ENCODE measurements at places on chromosomes 6 and 20. TPM values are rescaled to one million over a fixed set of nuclear protein-coding genes. Genes with fewer than 3 reads are reported as not detected.

CEP57L1 gene
- 19.4 TPM for total RNA-seq

PAQR8 gene
- 21.1 TPM for total RNA-seq

HLA-C gene
- total RNA-seq = 531 TPM

BTBD3 gene
- total RNA-seq = 38.1 TPM

RAB32 gene
- total RNA-seq = 29.0 TPM

BPI gene
- not detected for total RNA-seq

CGA gene
- total RNA-seq = not detected

OLIG3 gene
- 0.23 TPM for total RNA-seq

NELFE gene
- 64.1 TPM for total RNA-seq

ERMARD gene
- 16.6 TPM for total RNA-seq

PPP1R11 gene
- total RNA-seq = 55.4 TPM

CAP2 gene
- total RNA-seq = 59.6 TPM

GRCh38 chr20:57991211-57991881 lies 237.1 kb downstream of the ANKRD60 start:
- ATAC-seq = peak; percentile 71
- peaks cover 3% of the 10 kb centered on the region for H3K4me1 ChIP-seq
- no peak overlapping the region for H3K4me3 ChIP-seq
- no peak overlapping the region for H3K27ac ChIP-seq
- H3K27me3 ChIP-seq = peaks cover 3% of the 10 kb centered on the region

GRCh38 chr6:132161283-132161682 lies 210.1 kb upstream of the CCN2 start:
- no peaks in the 10 kb centered on the region for H3K27me3 ChIP-seq

- no peak overlapping the region for H3K27ac ChIP-seq
- no peaks in the 10 kb centered on the region for H3K36me3 ChIP-seq
- no peak overlapping the region for H3K4me3 ChIP-seq
- H3K27me3 ChIP-seq = no peaks in the 10 kb centered on the region
- no peaks in the 10 kb centered on the region for H3K4me1 ChIP-seq
Observed at GRCh38 chr20:35125753-35126152, 21.4 kb downstream of the EDEM2 start.

- no peaks in the 10 kb centered on the region for H3K4me1 ChIP-seq
- H3K27me3 ChIP-seq = no peaks in the 10 kb centered on the region
- no peak overlapping the region for H3K4me3 ChIP-seq
- no peak overlapping the region for H3K27ac ChIP-seq
- no peak for ATAC-seq
Observed at GRCh38 chr20:17709361-17710293, 9.9 kb downstream of the BANF2 start.

GRCh38 chr6:78031228-78031627 lies 378.4 kb downstream of the MEI4 start:
- H3K27ac ChIP-seq = no peak overlapping the region
- no peak overlapping the region for H3K4me3 ChIP-seq
- no peaks in the 10 kb centered on the region for H3K27me3 ChIP-seq

DNA sequence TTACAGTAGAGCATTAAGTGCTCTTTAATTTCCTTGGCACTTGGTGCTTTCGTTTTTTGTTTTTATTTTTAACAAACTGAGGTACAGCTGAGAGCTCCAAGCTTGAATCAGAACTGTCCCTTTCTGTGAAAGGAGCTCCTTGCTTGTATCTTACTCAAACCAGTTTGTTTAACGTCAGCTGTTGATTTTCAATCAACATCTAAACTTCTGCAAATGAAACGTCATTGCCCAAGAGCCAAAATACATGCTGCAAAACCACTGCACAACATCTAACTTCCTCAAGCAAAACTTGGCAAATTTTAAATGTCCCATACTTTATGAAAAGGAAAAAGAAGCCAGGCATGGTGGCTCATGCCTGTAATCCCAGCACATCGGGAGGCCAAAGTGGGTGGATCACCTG lies 15.2 kb downstream of the VNN2 start:
- H3K27ac ChIP-seq = no peak overlapping the region
- no peak overlapping the region for H3K4me3 ChIP-seq
- H3K4me1 ChIP-seq = no peaks in the 10 kb centered on the region
- ATAC-seq = peak; percentile 41

GRCh38 chr6:133958791-133959190 lies 5.8 kb downstream of the TBPL1 start:
- ATAC-seq = no peak
- H3K27ac ChIP-seq = no peak overlapping the region
- H3K4me3 ChIP-seq = no peak overlapping the region
- H3K27me3 ChIP-seq = no peaks in the 10 kb centered on the region
- peaks cover 46% of the 10 kb centered on the region for H3K4me1 ChIP-seq
- H3K36me3 ChIP-seq = no peaks in the 10 kb centered on the region

DNA sequence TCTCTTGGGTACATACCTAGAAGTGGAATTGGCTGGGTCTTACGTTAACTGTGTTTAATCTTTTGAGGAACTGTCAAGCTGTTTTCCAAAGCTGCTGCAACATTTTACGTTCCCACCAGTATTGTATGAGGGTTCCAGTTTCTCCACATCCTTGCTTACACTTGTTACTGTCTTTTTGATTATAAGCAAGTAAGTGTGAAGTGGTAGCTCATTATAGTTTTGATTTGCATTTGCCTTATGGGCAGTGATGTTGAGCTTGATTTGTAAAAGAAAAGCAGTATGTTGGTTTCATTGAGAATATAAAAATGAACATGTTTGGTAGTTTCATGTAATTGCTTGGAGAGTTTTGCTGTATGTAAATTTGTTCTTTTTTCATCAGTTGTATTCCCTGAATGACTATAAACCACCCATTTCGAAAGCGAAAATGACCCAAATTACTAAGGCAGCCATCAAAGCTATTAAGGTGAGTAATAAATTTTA lies 40.4 kb downstream of the SCAF8 start:
- H3K4me1 ChIP-seq = no peaks in the 10 kb centered on the region
- H3K27ac ChIP-seq = no peak overlapping the region
- H3K27me3 ChIP-seq = no peaks in the 10 kb centered on the region
- peaks cover 4% of the 10 kb centered on the region for H3K36me3 ChIP-seq
- ATAC-seq = no peak
- H3K4me3 ChIP-seq = no peak overlapping the region

DNA sequence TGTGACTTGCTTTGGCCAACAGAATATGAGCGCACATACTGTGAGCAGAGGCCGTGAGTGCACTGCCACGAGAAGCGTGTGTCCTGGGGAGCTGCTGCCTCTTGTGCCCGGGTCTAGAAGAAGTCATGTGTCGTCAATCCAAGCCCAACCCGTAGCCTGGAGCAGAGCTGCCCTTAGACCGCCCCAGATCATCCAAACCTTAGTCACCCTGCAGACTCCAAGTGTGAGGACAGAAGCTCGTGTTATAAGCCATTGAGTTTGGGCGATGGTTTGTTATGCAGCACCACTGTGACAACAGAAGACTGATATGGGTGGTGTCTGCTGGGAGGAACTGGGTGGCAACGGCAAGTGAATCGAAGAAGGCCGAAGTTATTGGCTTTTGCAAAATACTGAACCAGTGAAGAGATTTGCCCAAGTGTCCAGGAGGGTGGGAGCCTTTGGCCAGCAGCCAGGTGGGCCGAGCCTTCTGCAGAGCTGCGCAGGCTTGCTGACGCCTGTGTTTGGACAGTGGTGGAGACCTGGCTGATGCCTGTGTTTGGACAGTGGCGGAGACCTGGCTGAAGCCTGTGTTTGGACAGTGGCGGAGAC lies 101.3 kb upstream of the SULF2 start:
- no peak for ATAC-seq
- H3K27me3 ChIP-seq = no peaks in the 10 kb centered on the region
- no peak overlapping the region for H3K27ac ChIP-seq
- H3K4me1 ChIP-seq = no peaks in the 10 kb centered on the region
- H3K4me3 ChIP-seq = no peak overlapping the region

- H3K4me1 ChIP-seq = no peaks in the 10 kb centered on the region
- no peak overlapping the region for H3K4me3 ChIP-seq
- peak; percentile 48 for ATAC-seq
- no peak overlapping the region for H3K27ac ChIP-seq
- H3K36me3 ChIP-seq = peaks cover 6% of the 10 kb centered on the region
Observed at GRCh38 chr20:35791821-35792220, 20.0 kb downstream of the PHF20 start.

DNA sequence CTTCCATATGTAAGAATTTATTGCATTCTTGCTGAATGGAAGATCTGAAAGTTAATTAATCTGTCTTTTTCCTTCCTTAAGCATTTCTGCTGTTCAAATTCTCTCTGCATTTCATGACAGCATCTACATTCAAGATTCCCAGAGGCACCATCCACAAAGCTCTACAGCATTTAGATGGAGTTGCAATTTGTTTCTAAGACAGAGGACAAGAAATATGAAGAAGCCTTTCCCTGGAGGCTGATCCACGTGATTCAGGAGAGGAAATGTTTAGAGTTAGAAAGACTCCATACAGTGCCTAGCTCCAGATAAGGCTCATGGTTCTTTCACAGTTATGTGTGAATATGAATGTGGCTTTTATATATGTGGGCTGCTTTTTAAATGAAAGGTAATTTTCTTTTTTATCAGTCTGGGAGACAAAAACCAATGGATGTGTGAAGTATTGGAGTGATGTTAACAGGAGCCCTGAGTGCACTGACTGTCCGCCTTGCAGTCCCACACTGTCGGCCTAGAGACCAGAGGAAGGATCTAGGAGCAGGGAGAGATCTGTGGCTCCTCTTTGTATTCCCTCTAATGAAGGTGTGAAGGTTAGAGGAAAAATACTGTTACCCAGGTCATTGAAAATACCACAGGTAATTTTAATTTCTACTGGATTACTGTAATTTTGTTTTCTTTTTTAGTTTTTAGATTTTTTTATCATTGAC lies 686.6 kb upstream of the GJE1 start:
- no peak overlapping the region for H3K4me3 ChIP-seq
- H3K27ac ChIP-seq = no peak overlapping the region
- no peak for ATAC-seq
- no peaks in the 10 kb centered on the region for H3K4me1 ChIP-seq

DNA sequence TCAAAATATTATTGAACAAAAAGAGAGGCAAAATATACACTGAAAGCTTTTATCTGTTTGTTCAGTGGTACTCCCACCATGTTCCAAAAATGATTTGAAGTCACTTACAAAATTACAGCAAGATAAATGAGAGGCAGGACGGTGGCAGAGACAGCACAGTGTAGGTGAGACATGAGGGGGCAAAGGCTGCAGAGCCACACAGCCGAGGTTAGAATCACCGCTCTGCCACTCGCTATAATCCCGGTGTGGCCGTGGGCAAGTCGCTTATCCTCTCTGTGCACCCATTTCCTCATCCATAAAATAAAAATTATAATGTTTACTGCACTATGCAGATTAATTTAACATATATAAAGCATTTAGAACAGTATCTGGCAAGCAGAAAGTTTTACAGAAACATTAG lies 140.1 kb upstream of the BEND6 start:
- no peak overlapping the region for H3K4me3 ChIP-seq
- H3K4me1 ChIP-seq = no peaks in the 10 kb centered on the region
- peak overlapping the region; percentile 37 for H3K27ac ChIP-seq
- H3K27me3 ChIP-seq = no peaks in the 10 kb centered on the region

DNA sequence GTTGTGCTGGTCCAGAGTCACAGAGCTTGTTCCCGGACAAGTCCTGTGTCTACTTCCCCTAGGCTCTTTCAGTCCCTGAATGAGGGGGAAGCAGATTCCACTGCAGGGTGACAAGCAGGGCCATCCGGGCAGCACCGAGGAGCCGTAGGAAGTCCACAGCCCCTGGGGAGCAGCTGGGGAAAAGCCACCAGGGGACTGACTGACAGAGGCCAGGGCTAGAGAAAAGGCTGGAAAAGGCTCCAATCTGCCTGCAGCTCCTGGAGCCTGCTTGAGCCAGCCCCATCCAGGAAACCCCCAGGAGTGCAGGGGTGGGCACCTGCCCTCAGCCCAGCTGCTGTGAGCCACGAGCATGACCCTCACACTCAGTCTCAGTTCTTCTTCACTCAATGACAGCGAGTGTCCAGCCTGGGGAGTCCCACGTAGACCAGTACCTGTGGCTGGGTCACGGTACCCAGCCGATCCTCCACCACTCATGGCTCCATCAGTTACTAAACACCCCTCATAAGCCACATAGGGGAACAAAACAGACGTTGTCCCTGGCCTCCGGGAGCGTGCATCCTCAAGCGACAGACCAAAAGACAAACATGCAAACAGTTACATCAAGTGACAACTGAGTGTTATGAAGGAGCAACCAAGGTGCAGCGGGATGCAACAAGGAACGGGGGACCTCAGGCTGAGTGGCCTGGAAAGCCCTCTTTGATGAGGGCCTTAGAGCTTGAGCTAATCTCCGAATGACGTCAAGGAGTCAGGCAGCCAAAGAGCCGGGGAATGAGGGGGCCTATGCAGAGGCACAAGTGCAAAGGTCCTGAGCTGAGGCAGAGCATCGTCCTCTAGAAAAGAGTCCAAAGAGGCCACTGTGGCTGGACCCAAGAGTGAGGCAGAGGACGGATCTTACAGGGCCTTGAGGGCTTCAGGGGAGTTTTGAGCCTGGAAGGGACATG lies 24.8 kb upstream of the VSTM2L start:
- no peaks in the 10 kb centered on the region for H3K4me1 ChIP-seq
- H3K27ac ChIP-seq = no peak overlapping the region
- H3K36me3 ChIP-seq = no peaks in the 10 kb centered on the region
- no peak for ATAC-seq
- no peak overlapping the region for H3K4me3 ChIP-seq

GRCh38 chr6:156953479-156954146 lies 176.4 kb downstream of the ARID1B start:
- H3K4me1 ChIP-seq = peaks cover 89% of the 10 kb centered on the region
- H3K27me3 ChIP-seq = no peaks in the 10 kb centered on the region
- H3K4me3 ChIP-seq = no peak overlapping the region
- peak; percentile 79 for ATAC-seq

GRCh38 chr6:105322499-105323225 lies 80.2 kb downstream of the PREP start:
- H3K36me3 ChIP-seq = peaks cover 69% of the 10 kb centered on the region
- no peaks in the 10 kb centered on the region for H3K27me3 ChIP-seq
- no peak for ATAC-seq
- no peak overlapping the region for H3K27ac ChIP-seq
- no peak overlapping the region for H3K4me3 ChIP-seq

- H3K27me3 ChIP-seq = no peaks in the 10 kb centered on the region
- no peak for ATAC-seq
- H3K4me1 ChIP-seq = no peaks in the 10 kb centered on the region
- no peak overlapping the region for H3K27ac ChIP-seq
- H3K4me3 ChIP-seq = no peak overlapping the region
Observed at GRCh38 chr20:51712501-51713212, 55.5 kb downstream of the ATP9A start.

DNA sequence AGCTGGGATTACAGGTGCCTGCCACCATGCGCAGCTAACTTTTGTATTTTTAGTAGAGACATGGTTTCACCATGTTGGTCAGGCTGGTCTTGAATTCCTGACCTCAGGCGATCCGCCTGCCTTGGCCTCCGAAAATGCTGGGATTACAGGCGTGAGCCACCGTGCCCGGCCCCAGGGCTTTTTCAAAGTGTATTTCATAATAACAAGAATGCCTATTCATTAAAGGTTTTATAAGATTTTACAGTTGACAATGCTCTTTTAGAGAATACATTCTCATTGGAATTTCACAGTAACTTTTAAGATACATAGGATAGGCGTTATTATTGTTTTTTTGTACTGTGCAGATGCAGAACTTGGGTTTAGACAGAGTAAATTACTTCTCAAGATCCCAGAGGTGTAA lies 52.6 kb upstream of the PTPRK start:
- ATAC-seq = no peak
- no peaks in the 10 kb centered on the region for H3K36me3 ChIP-seq
- H3K4me3 ChIP-seq = no peak overlapping the region
- H3K27me3 ChIP-seq = no peaks in the 10 kb centered on the region
- peaks cover 10% of the 10 kb centered on the region for H3K4me1 ChIP-seq

GRCh38 chr20:39878809-39879208 lies 810.2 kb downstream of the MAFB start:
- H3K4me1 ChIP-seq = peaks cover 15% of the 10 kb centered on the region
- no peak overlapping the region for H3K4me3 ChIP-seq
- no peak for ATAC-seq
- no peaks in the 10 kb centered on the region for H3K27me3 ChIP-seq
- H3K27ac ChIP-seq = no peak overlapping the region
- H3K36me3 ChIP-seq = no peaks in the 10 kb centered on the region
